ENCODE measurements at places on chromosomes 6 and 20.

GRCh38 chr6:101126501-101126900 lies 245.4 kb upstream of the ASCC3 start:
- no peak for DNase-seq

DNA sequence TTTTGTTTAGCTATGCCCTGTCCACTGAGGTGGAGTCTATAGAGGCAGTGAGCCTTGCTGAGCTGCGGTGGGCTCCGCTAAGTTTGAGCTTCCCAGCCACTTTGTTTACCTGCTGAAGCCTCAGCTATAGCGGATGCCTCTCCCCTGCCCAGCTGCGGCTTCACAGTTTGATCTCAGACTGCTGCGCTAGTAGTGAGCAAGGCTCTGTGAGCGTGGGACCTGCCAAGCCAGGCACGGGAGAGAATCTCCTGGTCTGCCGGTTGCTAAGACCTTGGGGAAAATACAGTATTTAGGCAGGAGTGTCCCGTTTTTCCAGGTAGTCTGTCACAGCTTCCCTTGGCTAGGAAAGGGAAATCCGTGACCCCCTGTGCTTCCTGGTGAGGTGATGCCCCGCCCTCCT lies 138.4 kb downstream of the SMAP1 start:
- no peak for DNase-seq

DNA sequence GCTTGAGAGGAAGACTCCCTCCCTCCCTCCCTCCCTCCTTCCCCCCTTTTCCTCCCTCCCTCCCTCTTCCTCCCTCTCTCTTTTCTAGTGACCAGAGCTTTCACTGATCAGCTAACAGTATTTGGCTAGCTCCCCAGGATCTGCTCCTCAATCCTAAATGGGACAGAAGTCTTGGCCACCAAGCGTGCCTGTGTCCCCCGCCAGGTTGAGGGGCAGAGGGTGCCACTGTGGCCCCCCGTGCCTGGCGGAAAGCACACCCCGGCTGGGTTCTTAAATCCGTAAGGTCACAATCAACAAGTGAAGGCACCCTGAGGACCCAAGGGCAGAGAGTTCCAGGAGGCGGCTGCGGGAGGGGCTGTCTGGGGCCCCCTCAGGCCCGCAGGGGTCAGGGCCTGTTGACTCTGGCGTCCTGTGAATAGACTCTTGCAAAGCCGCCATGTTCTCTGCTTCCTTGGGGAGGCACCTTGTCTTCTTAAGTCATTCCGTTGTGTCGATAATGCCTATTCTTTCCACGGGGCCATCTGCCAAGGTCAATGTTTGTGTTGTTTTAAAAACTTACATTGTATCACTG lies 38.9 kb upstream of the STX16 start:
- no peak for DNase-seq

DNA sequence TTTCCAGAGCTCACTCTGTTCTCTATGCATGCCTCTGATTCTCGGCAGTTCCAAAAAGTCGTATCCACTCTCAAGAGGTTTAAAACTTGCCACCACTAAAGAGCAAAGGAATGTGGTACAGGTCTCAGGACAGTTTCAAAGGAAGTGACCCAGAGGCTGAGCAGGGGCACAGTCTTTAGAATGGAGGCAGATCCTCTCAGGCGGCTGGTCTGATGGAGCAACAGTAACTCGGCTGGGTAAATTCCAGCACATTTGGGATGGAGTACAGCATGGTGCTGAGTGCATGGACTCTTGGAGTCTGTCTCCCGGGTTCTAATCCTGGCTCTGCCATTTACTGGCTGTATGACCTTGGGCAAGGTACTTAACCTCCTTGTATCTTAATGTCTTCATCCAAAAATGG lies 88.1 kb upstream of the BACH2 start:
- DNase-seq: no peak

DNA sequence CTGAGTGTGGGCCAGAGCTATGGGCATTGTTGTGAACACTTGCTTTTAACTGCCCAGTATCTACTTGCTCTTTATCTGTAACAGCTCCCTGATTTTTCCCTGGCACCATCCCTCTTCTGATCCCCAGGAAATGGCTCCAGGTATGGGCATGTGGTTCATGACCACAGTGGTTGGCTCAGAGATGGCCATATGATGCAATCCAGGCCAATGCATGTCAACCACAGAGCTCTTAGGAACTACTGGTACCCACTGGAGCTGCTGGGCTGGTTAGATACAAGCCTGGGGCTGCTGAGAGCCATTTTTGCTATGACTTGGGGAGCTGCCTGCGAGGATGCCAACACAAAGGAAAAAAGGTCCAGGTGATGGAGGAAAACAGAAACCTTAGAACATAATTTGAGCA lies 55.6 kb downstream of the KCNB1 start:
- DNase-seq: peak; percentile 8

GRCh38 chr6:130229645-130230044 lies 6.9 kb upstream of the SAMD3 start:
- DNase-seq: no peak

DNA sequence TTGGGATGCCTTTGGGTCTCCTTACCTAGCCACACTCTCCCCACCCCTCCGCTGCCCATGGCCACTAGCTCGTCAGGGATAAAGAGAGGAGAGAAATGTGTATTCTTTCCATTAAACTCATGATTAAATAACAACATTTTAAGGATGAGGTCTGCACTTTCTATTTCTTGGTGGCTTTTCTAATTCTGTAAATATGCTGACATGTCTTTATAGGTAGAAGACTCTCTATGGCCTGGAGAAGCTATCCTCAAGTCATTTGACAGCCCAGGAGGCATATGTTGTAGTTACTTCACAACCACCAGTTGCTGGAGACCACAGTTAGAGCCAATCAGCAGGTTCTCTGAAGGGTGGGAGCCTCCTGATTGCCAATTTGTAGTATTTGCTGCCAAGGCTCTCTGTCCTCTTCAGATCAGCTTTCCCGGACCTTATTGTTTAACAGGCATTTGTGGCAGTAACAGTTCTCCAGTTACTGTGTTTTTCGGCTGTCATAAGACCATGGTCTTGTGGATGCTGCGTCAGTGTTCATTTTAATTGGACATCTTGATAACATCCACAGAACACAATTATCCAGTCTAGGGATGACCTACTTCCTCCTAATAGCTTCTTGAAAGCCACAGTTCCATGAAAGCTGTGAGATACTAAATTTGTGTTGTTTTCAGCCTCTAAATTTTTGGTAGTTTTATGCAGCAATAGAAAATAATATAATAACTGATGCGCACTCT lies 205.0 kb upstream of the KCNQ5 start:
- no peak for DNase-seq

DNA sequence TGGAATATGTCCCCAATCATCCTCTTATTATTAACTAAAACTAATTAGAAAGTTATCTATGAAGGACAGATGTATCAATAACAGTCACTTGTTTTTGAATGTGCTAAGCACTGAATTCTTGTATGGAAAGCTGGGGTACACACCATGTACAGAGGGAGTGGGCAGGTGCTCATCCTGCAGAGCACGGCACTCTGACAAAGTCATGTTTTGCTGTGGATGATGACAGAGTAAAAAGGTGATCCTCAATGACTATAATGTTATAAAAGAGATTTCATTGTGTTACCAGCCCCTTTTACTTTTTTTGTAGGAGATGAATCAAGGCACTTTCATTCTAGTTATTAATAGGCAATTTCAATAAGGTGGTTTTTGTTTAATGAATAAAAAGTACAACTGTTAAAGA lies 51.4 kb upstream of the MCM9 start:
- DNase-seq: no peak

Measured in fibroblast of the conjunctiva (primary cell).